ENCODE measurements at places on chromosomes 3 and 15.
A peak's percentile ranks its signal among the peaks of the same experiment; 100 is the strongest.

DNA sequence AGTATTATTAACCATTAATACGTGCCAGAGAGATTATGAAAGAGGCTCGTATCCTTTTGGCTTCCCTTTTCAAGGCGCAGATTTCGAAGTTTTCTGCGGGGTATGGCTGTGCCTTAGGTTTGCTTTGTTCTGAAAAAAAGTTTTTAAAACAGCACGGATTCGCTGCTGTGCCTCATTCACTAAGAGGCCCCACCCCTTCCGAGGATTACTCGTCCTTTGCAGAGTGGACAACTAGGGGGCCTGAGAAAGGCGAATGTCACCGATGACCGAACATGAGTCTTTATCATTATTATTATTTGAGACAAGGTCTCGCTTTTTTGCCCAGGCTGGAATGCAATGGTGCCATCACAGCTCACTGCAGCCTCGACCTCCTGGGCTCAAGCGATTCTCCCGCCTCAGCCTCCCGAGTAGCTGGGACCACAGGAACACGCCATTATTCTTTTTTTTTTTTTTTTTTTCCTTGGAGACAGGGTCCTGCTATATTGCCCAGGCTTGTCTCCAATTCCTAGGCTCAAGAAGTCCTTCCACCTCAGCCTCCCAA, 684 bp upstream of the RPS27L start:
- peak; percentile 83 for DNase-seq

DNA sequence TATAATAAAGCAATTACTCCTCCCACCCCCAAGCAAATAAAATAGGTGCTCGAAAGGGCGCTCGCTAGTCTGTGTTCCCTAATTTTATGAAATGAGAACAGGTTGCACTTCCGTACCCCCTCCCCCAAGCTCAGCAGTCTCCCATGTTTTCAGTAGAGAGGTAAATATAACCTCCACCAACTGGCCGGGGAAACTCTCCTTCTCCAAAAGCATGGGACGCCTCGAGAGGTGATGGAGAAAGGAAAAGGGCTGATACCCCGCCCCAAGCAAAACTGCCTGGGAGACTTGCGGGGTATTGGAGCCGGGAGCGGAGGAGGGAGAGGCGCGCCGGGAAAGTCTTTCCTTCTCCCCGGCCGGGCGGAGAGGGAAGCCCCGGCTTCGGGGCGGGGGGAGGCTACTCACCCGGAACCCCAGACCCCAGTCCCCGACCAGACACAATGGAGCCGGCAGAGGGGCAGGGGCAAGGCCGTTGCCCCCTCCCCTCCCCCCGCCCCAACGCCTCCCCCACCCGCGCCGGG, 605 bp downstream of the DCUN1D1 start:
- peak; percentile 7 for DNase-seq

- DNase-seq = no peak
These were observed 297 bp downstream of the PRC1 start for GRCh38 chr15:90994059-90994416.

GRCh38 chr15:42131826-42132806, 24.3 kb downstream of the PLA2G4F start:
- no peak for DNase-seq

DNA sequence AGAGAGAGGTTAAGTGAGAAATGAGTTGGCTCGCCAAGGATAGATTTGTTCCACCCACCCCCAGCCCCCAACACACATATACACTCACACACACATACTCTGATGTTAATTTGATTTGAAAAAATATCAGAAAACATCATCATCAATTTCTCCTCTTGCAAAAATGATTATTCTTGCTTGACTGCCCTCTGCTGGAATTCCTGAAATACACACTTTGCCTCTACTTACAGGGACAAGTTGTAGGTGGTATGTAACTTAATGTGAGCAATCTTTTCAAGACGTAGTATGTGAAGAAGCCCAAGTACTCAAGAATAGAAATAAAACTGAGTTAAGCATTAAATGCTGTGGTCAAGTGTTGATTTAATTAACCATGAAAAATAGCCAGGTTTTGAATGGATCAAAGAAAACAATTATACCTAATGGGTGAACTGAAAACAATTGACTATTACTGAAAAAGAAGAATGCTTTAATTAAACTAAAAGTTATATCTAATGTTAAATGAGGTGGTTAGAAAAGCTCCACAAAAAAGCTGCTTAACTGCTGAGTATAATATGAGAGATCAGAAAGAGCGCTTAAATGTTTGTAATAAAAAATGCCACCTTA, 46.6 kb upstream of the MDFIC2 start:
- DNase-seq = peak; percentile 2

- DNase-seq = peak; percentile 54
These were observed 62.0 kb upstream of the BCL6 start for GRCh38 chr3:187807086-187807862.

DNA sequence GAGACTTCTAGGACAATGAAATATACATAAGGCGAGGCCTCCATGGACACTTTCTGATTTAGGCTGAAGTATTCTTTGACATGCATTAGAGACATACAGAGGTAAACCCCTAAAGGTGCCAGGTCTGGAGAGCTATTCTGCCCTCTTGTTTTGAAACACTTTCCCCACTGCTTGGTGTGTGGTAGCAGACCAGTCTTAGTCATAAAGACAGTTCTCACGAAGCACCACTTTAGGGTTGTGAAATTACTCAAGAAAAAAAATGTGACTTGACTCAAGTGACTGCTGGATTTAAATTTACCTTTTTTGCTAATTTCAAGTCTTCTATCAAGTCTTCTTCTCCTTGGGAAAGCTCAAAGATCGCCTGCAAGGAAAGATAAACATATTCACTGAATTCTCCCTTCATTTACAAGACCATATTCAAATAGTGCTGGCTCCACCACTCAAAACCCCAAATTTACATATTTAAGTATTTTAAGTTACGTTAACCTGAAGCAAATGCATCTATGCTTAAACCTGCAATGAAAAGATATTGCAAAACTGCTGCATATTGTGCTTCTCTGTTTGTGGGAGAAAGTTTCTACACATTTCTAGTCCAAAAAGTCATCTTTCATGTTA, 48.4 kb downstream of the ARHGEF3 start:
- DNase-seq = peak; percentile 66

DNA sequence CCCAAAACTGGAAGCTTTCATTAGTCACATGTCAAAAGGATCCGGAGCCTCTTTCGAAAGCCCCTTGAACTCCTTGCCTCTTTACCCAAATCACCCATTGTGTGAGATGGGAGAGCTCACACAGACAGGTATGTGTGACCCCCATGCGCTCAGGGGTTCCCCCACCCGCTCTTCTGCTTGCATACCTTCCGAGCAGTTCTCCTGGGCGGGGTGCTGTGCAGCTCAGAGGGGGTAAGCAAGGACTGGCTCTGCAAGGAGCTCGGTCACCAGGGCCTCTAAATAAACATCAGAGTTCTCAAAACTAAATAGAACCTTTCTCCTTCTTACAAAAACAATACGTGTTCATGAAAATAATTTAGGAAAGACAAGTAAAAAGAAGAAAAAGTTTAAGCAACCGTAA, 55.7 kb downstream of the PXYLP1 start:
- DNase-seq = no peak

GRCh38 chr15:74628199-74628598, 12.6 kb downstream of the CLK3 start:
- no peak for DNase-seq

DNA sequence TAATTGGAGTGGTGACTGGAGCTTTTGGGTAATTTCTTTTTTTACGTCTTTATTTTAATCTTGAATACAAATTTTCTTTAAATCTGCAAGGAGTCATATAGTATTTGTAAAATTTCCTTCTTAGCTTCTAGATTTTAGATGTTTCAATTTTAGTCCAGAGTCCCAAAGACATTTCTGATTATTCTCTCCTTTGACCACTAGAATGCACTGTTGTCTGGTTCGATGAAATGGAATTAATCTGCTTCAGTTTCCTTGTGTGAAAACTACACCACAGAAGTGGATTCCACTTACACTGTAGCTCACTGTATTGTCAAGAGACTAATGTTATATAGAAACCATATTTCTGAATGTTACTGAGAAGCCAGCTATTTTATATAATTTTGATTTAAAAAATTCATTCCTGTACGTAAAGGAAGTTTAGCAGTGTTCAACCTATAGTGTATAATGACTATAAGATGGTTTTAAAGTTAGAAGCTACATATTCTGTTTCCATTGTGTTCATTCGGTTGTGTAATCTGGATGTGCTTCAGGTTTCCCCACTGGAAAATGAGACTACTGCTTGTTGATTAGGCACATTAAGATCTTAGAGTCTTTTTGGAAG, 6.1 kb downstream of the GRAMD1C start:
- peak; percentile 60 for DNase-seq

DNA sequence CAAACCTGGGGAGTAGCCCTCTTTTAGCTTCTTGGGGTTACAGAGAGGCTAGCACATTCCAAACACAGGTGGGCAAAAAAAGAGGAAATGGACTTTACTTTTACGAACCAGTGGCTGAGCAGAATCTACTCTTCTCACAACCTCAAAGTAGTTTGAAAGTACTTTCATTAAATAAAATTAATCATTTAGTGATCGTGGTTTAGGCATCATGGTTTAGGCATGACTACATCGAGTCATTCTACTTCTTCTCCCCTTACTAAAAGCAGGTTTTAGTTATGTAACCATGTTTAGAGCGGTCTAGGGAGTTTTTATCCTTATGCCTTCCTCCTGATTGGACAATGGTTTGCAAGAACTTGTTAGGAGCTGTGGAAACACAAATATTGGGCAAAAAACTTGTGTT, 2.5 kb upstream of the GREM1 start:
- no peak for DNase-seq

DNA sequence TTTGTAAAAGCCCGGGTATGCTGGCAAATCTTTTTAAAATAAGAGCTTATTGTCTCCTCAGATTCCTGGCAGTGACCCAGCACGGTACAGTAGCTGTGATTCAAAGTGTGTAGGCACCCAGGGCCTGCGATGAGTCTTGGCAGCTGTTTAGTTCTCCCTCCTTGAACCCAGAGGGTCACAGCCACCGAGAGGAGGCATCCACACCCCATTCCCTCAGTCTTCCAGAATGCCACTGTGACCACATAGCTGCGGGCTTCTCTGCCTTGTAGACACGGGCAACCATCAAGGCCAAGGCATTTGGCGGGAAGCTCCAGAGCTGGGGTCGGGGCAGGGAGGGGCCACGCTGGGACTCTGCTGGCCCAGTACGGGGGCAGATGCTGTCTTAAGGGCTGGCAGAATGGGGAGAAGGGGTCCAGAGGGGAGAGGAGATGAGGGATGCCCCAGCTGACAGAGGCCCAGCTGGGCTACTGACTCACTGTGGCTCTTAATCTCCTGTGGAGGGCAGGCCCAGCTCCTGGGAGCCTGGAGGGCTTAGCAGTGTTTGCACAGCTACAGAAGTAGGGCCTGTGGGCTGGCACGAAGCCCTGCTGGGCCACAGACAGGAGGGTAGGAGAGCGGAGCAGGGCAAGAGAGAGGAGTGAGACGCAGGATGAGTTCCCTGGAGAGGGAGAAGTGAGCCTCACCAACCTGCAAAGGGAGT, 68.8 kb upstream of the DLG1 start:
- DNase-seq = peak; percentile 74

- no peak for DNase-seq
These were observed 12.2 kb downstream of the DUOX2 start for GRCh38 chr15:45101749-45102148.

DNA sequence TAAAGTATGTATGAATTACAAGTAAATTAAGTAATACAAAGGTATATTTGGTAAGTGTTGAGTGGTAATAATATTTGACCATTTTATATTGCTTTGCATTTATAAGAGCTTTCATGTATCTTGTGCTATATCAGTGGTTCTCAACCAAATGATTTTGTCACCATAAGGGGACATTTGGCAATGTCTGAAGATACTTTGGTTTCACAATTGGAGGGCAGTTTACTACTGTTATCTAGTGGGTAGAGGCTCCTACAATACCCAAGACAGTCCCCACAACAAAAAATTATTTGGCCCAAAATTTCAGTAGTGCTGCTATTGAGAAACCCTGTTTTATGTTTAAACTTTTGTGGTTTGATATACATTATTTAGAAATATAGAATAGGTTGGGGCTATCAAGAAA, 14.6 kb downstream of the TRPC1 start:
- no peak for DNase-seq

DNA sequence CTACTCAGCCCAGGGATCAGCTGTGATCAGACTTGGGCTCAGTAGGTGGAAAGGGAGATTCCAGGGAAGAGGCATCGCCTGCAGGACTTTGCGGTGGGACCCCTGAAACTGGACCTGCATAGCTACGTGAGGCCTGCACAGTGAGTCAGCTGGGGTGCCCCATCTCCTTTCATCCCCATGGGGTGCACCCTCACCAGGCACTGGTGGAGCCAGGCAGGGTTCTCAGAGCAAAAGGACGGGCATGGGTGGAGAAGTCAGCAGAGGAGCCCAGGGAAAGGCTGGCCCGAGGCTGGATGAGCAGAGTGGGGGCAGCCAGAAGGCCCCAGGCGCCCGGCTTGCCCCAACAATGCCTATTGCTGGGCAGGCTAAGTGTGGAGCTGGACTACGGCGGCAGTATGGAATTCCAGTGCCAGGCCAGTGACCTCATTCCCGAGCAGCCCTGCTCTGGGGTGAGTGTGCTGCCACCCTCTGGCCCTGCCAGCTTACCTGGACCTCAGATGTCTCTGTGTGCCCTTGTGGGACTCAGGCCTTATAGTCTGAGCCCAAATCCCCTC, 19.7 kb downstream of the ACAA1 start:
- DNase-seq = no peak

GRCh38 chr3:31370380-31370666, 162.4 kb upstream of the STT3B start:
- no peak for DNase-seq

- peak; percentile 11 for DNase-seq
These were observed 129.1 kb downstream of the NTRK3 start for GRCh38 chr15:88127432-88127790.

DNA sequence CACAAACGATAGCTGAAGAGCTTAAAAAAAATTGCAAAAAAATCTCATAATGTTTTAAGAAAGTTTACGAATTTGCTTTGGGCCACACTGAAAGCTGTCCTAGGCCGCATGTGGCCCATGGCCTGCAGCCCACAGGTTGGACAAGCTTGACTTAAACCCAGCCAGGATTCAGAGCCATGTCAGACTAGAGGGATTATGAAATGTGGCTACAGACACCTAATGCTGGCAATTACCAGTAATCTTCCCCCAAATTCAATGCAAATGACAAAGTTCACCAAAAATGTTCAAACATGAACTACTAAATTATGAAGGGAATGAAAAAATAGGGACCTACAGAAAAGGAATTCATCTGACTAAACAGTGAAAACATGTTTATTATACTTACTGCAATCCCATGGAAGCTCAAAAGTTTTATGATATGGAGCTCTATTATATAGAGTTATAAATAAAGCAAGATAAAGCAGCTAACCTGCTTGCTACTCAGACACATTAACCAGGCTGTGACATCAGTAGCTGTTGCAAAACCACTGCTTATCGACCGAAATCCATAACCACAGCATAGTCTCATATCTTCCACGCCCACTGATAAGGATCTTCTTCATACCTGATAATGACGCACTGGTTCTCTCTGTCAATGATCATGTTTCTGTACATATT, 49.2 kb downstream of the LDHAL6B start:
- DNase-seq = no peak

All from AG08395 (cell line).